ENCODE measurements at places on chromosomes 6 and 20.

DNA sequence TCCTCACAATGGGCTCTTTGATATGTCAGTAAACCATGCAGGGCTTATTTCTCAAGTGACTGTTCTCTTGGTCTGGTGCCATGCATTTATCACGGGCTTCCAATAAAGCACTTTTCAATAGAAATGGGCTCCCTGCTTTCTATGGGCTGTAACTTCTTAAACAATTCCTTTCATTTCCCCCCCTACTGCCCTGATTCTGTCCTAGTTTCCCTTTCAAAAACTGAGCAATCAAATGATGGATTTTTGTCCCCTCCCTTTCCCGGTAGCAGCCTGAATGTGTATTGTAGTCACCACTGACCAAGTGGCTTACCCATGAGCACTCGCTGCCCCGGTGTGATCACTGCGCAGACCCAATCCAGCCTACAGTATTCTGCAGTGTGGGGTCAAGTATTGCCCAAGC, 13.9 kb downstream of the RPS10 start:
- DNase-seq, result no peak

GRCh38 chr6:120147071-120147871, 797.7 kb upstream of the MAN1A1 start:
- DNase-seq, result no peak

- DNase-seq, result no peak
Observed at GRCh38 chr6:11586536-11586935, 49.0 kb downstream of the TMEM170B start.

DNA sequence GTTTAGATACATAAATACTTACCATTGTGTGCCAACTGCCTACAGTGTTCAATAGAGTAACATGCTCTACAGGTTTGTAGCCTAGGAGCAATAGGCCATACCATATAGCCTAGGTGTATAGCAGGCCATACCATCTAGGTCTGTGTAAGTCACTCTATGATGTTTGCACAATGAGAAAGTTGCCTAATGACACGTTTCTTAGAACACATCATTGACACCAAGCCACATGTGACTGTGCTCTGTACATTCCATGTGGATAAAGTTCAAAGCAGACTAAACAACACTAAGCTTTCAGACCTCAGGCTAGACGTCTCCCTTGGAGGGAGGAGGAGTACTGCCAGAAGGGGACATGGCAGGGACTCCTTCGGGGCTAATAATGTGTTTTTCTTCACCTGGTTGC, 93.6 kb downstream of the KIF16B start:
- DNase-seq, result no peak

DNA sequence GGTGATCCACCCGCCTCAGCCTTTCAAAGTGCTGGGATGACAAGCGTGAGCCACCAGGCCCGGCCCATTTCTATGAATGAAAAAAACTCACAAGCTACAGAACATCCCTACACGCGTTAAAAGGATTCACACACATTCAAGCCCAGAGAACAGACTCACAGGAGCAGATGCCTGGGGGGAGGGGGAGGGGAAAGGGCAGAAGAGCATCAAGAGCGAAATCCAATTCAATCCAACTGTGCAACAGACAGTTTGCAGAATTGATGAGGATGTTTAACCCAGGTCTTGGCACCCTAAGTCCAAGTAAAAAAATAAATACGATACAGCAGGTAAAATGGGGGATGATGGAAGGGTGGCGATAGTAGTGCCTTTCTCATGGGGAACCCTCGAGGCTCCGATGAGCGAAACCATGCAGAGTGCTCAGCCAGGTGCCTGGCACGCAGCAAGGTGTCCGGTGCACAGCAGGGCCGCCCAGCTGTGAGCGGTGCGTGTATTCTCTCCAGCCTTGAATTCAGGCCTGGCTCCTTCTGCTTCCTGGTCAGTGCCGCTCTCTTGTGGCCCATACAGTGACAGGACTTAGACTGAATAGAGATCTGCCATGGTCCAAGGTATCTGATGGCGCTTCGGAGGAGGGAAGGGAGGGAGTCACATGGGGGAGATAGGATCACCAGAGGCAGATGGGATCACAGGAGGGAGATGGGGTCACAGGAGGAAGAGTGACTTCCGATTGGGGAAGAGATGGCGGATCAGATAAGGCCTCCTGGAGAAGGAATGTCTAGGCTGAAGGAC, 35.4 kb upstream of the ANGPT4 start:
- no peak for DNase-seq

- no peak for DNase-seq
Observed at GRCh38 chr20:32391003-32391402, 32.9 kb downstream of the ASXL1 start.

GRCh38 chr6:22613695-22614094, 44.3 kb downstream of the HDGFL1 start:
- DNase-seq, result no peak

DNA sequence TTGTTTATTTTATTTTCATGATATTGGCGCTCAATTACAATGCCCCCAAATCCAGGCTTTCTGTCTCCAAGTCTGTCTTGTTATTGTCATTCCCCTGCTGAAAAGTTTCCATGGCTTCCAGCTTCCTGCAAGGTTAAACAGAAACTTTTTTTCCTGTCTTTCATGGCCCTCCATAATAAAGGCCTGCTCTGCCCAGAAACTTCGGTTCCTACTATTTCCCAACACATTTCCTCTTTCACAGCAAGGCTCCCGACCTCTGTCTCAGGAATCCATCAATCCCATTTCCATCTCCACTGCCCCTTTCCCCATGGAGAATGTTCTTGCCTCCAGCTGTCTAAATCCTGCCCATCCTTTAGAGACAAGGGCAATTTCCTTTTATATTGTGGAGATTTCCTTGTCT, 365.2 kb upstream of the JARID2 start:
- DNase-seq, result no peak

GRCh38 chr6:38673397-38674165, 29.4 kb downstream of the GLO1 start:
- no peak for DNase-seq

DNA sequence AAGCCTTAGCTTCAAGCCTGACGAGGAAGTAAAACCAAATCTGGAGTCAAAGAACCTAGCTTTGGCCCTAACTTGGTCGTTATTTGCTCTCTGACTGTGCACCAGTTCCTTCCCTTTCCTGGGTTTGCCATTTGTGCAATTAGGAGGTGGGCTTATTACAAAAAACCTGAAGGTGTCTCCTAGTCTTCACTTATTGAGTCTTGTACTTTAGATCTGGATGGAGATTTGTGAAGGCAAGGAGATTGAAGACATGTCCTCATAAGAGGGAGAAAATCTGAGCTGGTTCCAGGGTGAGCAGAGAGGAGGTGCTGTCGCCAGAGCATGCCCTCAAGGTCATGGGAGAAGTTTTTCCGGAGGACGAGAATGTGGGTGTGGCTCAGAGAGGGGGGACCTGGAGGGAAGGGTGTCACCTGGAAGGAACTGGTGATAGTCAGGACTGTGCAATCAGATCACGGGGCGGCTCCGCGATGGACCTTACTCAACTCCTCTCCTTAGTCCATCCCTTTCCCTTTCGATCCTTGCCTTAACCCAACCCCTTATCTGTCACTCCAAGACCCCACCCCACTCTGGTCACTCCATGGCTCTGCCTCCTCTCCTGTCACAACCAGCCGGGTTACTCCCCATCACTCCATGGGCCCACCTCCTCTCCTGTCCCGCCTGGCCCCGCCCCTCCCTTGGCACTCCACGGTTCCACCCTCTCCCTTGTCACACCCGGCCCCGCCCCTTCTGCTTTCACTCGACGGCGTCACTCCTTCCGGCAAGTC, 588 bp upstream of the ACSS2 start:
- peak; percentile 99 for DNase-seq

GRCh38 chr20:62754122-62754990, 41.9 kb upstream of the MRGBP start:
- DNase-seq, result no peak

DNA sequence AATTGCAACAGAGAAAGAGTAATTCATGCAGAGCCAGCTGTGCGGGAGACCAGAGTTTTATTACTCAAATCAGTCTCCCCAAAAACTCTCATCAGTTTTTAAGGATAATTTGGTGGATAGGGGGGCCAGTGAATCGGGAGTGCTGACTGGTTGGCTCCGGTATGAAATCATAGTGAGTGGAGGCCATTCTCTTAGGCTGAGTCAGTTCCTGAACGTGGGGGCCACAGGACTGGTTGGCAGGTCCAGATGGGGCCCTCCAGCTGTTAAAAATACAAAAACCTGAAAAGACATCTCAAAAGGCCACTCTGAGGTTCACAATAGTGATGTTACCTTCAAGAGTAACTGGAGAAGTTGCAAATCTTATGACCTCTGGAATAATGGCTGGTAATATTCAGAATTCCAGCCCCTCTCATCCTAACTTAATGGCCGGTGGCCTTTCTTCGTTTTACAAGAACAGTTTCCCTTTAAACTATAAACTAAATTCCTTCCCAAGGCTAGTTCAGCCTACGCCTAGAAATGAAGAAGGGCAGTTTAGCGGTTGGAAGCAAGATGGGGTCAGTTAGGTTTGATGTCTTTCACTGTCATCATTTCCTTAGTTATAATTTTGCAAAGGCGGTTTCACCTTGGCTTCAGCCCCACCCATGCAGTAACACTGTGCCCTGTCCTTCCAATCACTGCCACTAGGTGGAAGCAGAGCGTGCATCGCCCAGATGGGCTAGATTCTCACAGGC, 6.8 kb upstream of the MICA start:
- DNase-seq, result peak; percentile 32

GRCh38 chr6:42966571-42966970, 6.0 kb downstream of the GNMT start:
- no peak for DNase-seq

DNA sequence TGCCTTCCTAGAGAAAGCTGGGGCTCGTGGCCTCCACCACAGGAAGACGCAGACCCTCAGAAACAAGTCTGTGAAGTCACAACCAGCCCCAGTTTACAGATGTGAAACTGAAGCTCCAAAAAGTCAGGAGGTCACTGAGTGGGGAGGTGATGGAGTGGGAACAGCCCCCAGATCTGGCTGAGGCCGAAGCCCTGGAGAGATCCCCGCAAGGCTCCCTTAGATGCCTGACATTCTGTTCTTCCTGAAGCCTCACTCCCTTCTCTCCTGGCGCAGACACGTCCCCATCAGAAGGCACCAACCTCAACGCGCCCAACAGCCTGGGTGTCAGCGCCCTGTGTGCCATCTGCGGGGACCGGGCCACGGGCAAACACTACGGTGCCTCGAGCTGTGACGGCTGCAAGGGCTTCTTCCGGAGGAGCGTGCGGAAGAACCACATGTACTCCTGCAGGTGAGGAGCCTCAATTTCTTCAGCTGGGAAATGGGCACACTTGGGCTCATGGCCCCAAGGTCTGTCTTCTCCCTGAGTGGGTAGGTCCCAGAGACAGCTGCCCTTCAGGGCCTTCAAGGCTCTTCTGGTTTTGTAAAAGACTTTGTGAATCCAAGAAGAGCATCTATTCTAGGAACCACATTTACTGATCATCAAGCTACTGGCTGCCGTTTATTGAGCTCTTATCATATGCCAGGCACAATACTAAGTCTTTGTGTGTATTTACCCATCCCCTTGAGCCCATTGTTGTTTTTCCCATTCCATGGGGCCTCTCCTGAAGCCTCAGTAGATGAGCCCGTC, 50.5 kb downstream of the HNF4A start:
- no peak for DNase-seq

DNA sequence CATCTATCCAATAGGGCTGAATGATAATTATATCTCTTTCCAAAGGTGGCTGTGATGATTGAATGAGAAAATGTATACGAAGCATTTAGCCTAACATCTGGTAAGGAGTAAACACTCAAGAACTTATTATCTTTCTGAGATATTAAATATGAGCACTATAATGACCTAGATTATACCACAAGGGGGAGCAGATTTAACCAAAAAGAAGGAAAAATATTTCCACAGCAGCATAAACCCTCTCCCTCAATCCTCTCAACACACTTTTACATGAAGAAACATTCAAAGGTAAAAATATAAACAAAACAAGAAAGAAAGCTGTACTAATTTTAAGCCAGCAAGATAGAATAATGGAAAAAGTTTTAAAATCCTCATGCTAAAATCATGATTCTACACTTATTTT, 68.4 kb downstream of the SHPRH start:
- no peak for DNase-seq

GRCh38 chr20:62696434-62696957, 12.1 kb upstream of the NTSR1 start:
- no peak for DNase-seq

- peak; percentile 61 for DNase-seq
Observed at GRCh38 chr6:19999319-20000191, 162.4 kb downstream of the ID4 start.

DNA sequence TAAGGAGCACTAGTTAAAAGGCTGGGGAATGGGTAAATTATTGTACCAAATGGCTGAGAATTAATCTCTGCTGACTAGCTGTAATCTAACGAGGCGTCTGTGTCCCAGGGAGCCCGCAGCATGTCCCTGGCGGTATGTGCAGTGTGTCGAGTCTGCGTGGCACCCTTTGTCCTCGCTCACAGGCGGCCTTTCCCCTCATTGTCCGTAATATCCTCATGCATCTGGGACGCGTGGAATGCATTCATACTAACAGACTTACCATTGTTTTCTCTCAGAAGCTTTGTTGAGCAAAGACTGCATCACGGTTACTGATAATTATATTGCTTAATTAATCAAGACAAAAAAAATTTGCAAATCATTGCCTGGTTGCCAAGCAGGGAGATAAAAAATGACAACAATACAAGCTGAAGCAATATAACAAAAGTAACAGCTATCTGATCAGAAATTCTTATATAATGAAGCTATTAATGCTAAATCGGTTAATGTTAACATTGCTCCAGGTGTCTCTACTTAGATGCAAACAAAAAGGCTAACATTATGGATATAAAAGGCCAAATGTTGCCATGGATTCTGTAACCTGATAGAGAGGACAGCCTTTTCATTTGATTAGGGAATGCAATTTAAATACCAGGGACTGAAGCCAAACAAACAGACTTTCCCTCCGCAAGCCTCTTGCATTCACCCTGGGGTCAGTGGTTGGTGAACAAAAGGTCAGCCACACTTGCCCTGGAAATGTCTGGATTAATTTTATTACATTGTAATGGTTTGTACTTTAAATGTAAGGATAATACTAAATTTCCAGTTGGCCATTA, 124.8 kb downstream of the INSM1 start:
- DNase-seq, result peak; percentile 98

GRCh38 chr20:34824806-34825529, 483 bp downstream of the NCOA6 start:
- peak; percentile 72 for DNase-seq

DNA sequence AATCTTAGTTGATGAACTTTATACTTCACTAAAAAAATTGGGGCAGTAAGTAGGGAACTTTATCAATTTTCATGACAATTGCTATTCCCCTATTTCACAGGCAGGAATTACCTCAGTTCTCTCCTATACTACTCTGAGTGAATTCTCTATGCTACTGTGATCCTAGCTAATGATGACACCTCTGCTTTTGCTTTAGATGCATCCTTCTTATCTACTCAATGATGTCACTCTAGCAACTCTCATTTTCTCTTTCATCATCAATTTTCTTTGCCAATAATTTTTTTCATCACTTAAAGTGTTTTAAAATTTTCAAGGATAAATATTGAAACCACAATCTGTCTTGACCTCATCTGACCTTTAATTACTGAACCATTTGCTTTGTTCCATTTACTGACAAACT, 8.1 kb downstream of the DEFB114 start:
- no peak for DNase-seq

GRCh38 chr6:39137245-39137644, 22.3 kb upstream of the SAYSD1 start:
- no peak for DNase-seq
